ENCODE measurements at places on chromosomes 12 and 14.

GRCh38 chr14:54591866-54592265 lies 24.9 kb downstream of the SAMD4A start:
- no peak for ATAC-seq

DNA sequence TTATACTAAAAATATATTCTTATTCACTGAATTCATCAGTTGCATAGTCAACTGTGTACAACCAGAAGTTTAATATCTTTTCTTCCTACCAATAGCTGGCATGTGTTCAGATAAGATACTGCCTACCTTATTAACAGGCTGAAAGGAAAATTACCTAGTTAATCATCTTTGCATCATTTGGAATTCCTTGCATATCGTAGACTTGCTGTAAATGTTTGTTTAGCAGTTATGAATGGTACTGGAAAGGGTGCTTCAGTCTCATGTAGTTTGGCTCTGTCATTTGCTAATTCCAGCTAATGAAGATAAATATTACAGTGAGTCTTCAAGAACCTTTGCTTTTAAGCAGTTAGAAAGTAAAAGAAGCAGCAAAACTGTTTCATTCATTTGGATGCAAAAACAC lies 84.4 kb downstream of the PPHLN1 start:
- no peak for ATAC-seq

- peak; percentile 38 for ATAC-seq
Observed at GRCh38 chr12:22543246-22544037, 900 bp downstream of the C2CD5 start.

- ATAC-seq, result no peak
Observed at GRCh38 chr14:49960453-49960852, 67.6 kb downstream of the ARF6 start.

DNA sequence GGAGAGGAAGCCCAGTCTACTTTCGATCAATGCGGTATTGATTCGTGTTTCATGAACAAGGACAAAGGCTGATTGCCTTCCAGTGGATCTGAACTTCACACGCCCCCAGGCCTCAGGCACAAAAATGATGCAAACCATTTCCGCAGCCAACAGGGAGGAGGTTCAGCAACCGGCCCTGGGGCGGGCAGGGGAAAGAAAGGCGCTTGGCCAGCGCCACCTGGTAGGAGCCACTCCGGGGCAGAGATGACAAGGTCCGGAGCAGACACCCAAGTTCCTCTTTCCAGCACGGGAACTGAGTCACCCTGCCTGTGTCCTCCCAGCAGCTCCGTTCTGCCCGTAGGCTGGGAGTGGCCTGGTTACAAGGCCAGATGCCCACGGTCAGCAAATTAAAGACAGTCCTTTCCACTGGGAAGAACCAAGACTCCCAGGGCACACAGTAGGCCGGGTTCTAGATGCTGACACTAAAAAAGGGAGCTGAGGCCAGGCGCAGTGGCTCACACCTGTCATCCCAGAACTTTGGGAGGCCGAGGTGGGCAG lies 136.3 kb downstream of the SCARB1 start:
- no peak for ATAC-seq

GRCh38 chr14:74619672-74620131 lies 7.7 kb upstream of the LTBP2 start:
- no peak for ATAC-seq

DNA sequence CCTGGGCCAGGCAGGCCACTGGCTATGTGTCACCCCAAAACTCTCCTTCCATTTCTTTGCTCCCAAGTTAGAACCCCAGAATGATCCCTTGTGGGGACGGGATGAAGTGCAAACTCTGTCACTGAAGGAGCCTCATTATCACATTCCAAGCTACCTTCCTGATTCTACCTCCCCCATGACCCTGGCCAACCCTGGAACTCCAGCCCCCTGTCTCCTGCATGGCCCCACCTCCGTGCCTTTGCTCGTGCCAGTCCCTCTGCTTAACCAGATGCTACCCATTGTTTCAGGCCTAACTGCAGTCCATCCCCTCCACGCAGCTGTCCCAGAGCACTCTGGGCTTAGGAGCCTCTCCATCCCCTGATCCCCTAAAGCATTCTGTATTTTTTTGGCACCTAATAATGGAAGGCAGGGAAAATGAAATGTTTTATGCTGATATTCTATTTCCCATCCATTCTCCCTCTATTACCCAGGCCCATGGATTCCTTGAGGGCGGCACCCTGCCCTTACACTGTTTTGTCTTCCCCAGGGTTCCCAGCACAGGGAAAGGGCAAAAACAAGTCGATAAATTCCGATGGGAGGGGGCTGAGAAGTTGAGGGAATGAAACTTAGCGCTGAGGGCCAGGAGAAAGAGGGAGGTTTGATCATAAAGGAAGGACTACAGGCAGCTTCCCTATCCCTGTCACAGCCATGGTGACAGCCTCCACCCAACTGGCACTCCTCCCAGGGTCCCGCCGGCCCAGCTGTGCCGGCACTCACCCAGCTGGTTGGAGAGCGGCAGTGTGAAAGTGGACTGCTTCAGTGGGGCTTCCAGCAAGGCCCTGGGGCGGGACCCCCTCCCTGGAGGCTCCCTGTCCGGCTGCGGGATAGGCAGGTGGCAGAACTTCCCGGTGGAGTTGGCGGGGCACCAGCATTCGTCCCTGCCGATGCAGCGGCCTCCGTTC lies 58.1 kb downstream of the ISCA2 start:
- no peak for ATAC-seq

DNA sequence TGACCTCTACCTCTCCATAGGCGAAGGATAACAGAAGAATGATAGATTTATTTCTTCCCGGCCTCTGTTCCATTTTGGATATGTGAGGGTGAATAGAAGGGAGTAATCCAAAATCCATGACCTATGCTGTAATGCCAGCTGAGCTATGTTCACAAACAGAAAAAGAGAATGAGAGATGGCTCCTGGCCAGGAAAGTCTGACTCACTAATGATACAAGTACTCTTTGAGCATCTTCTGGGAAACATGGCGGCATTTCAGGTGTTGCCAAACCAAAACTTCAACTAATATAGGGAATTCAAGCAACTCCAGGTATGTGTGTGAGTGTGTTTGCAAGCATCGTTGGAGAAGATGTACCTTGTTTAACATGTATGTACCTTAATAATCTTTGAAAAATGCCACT lies 55.1 kb downstream of the MED13L start:
- no peak for ATAC-seq

GRCh38 chr14:95409477-95410272 lies 90.0 kb upstream of the CLMN start:
- ATAC-seq, result no peak

- no peak for ATAC-seq
Observed at GRCh38 chr14:59091976-59092375, 96.5 kb upstream of the DAAM1 start.

GRCh38 chr14:51304438-51304837 lies 64.4 kb downstream of the TMX1 start:
- peak; percentile 80 for ATAC-seq

- no peak for ATAC-seq
Observed at GRCh38 chr14:58513272-58513671, 85.8 kb downstream of the KIAA0586 start.

DNA sequence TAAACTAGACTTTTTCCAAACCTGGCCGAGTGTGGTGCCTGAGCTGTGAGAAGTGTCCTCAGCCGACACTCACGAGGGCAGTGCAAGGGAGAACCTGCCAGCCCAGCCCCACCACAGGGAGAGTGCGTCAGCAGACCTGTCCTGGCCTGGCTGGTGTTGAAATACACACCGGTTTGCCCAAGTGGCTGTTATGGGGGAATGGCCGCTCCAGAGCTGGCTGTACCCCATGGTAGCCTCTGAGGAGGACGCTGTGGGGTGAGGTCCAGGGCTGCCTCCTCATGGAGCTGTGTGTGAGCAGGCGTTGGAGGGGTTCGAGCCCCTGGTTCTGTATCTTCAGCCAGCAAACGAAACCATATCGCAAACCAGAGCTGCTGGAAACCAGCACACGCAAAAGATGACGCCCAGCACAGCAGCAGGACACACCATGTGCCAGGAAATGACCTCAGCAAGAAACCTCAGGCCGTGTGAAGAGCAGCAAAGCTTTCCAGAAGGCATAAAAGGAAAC lies 9.4 kb downstream of the ANKRD9 start:
- no peak for ATAC-seq

GRCh38 chr12:4506870-4507269 lies 31.8 kb upstream of the RAD51AP1 start:
- peak; percentile 100 for ATAC-seq

GRCh38 chr14:89399594-89400068 lies 17.4 kb downstream of the FOXN3 start:
- ATAC-seq, result no peak

- ATAC-seq, result no peak
Observed at GRCh38 chr12:131716282-131716681, 5.4 kb downstream of the SFSWAP start.

GRCh38 chr14:20723488-20723887 lies 22.2 kb upstream of the EDDM3A start:
- ATAC-seq, result no peak

GRCh38 chr12:92055877-92056276 lies 89.8 kb downstream of the BTG1 start:
- peak; percentile 97 for ATAC-seq
